ENCODE measurements at places on chromosomes 6 and 20. TPM values are rescaled to one million over a fixed set of nuclear protein-coding genes. Genes with fewer than 3 reads are reported as not detected.
A peak's percentile ranks its signal among the peaks of the same experiment; 100 is the strongest.

- no peaks in the 10 kb centered on the region for H3K27me3 ChIP-seq
- H3K4me3 ChIP-seq, result no peak overlapping the region
- DNase-seq, result peak; percentile 1
- no peaks in the 10 kb centered on the region for H3K36me3 ChIP-seq
- H3K4me1 ChIP-seq, result no peaks in the 10 kb centered on the region
These were observed 122.1 kb upstream of the SPACA1 start for GRCh38 chr6:87925373-87926060.

- H3K4me1 ChIP-seq, result no peaks in the 10 kb centered on the region
- no peak for DNase-seq
- H3K36me3 ChIP-seq, result no peaks in the 10 kb centered on the region
- H3K27me3 ChIP-seq, result peaks cover 5% of the 10 kb centered on the region
- no peak overlapping the region for H3K4me3 ChIP-seq
These were observed 24.5 kb downstream of the FRK start for GRCh38 chr6:116036075-116036773.

The CALHM5 gene
- not detected for total RNA-seq

The FAM83D gene
- 1.3 TPM for total RNA-seq

- H3K4me3 ChIP-seq, result no peak within 1 kb of the TSS
- H3K36me3 ChIP-seq, result no peaks in the 10 kb centered on the region
- H3K27me3 ChIP-seq, result no peaks in the 10 kb centered on the region
- H3K27ac ChIP-seq, result no peak within 1 kb of the TSS
These were observed at the start of gene HLA-DOB for GRCh38 chr6:32816746-32817204. Gene HLA-DOB, minus strand, starts transcription at chr6:32817002. Its CDS starts 51 bp downstream, at chr6:32816951.

The MLIP gene
- total RNA-seq, result not detected

- H3K4me3 ChIP-seq, result no peak overlapping the region
- no peak overlapping the region for H3K27ac ChIP-seq
- no peaks in the 10 kb centered on the region for H3K4me1 ChIP-seq
- DNase-seq, result no peak
These were observed 178.8 kb downstream of the IBTK start for GRCh38 chr6:82068721-82069120.

The BEND3 gene
- 1.1 TPM for total RNA-seq

GRCh38 chr6:12096342-12096741 lies 84.2 kb downstream of the HIVEP1 start:
- no peaks in the 10 kb centered on the region for H3K27me3 ChIP-seq
- H3K4me1 ChIP-seq, result no peaks in the 10 kb centered on the region
- no peak overlapping the region for H3K27ac ChIP-seq
- H3K4me3 ChIP-seq, result no peak overlapping the region

DNA sequence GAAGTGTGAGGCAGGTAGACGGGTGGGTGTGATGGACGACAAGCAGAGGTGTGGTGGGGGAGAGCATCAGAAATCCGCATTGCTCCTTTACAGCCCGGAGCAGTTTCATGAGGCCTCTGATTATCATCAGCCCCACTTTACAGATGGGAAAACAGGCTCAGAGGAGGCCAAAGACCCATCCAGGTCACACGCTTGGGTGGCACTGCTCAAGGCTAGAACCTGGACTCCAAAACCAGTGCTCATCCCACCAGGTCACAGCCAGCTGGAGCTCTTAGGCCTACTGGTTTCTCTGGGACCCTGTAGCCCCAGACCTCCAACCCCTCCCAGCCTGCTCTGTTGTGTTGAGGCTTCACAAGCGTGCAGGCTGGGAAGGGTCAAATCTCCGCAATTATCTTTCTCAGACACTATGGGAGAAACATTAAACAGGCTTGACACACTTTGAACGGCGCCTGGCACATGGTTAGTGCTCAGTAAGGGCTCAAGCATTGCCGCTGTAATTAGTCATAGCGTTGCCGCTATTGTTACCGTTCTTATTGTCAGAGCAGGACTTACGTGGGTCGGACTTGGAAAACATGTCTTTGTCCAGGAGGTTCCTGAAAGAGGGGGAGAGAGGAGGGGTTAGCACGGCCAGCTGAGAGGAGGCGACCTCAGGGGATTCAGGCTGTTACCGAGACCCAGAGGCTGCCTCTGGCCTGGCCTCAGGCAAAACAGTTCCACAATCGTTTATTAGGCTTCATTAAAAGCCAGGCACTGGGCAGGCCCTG lies 16.6 kb downstream of the CPNE5 start:
- DNase-seq, result no peak
- no peaks in the 10 kb centered on the region for H3K27me3 ChIP-seq
- no peak overlapping the region for H3K4me3 ChIP-seq

DNA sequence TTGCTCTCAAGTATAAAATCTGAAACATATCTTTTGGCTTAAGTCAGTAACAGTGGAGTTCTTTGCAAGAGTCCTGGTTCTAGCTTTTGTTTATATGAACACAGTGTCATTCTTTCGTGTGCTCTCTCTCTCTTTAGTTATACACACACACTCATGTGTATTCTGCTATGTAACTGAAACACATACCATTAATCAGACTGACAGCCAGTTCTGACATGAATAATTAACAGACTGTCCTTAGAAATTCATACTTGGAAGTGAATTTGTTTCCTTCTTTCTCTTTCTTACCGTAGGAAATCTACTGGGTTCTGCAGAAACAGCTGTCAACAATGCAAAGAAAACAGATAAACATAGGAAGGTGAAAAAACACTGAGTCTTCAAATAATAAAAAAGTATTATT lies 2.5 kb downstream of the MCM9 start:
- peaks cover 7% of the 10 kb centered on the region for H3K4me1 ChIP-seq
- no peak for DNase-seq
- H3K36me3 ChIP-seq, result no peaks in the 10 kb centered on the region
- H3K27me3 ChIP-seq, result no peaks in the 10 kb centered on the region
- H3K27ac ChIP-seq, result no peak overlapping the region
- no peak overlapping the region for H3K4me3 ChIP-seq
